ENCODE measurements at places on chromosomes 11 and 22. TPM values are rescaled to one million over a fixed set of nuclear protein-coding genes. Genes with fewer than 3 reads are reported as not detected.

GRCh38 chr11:74471668-74472429 lies 4.5 kb upstream of the KCNE3 start:
- H3K27ac ChIP-seq, result no peak overlapping the region
- no peaks in the 10 kb centered on the region for H3K36me3 ChIP-seq
- peaks cover 53% of the 10 kb centered on the region for H3K27me3 ChIP-seq

MPPED1 gene
- total RNA-seq, result not detected

GRCh38 chr11:62142921-62143320 lies 19.1 kb downstream of the INCENP start:
- DNase-seq, result no peak
- no peak overlapping the region for H3K27ac ChIP-seq
- no peaks in the 10 kb centered on the region for H3K27me3 ChIP-seq
- no peak overlapping the region for H3K4me3 ChIP-seq

CCDC87 gene
- 0.52 TPM for total RNA-seq

LINC01488 gene
- total RNA-seq, result not detected

DNA sequence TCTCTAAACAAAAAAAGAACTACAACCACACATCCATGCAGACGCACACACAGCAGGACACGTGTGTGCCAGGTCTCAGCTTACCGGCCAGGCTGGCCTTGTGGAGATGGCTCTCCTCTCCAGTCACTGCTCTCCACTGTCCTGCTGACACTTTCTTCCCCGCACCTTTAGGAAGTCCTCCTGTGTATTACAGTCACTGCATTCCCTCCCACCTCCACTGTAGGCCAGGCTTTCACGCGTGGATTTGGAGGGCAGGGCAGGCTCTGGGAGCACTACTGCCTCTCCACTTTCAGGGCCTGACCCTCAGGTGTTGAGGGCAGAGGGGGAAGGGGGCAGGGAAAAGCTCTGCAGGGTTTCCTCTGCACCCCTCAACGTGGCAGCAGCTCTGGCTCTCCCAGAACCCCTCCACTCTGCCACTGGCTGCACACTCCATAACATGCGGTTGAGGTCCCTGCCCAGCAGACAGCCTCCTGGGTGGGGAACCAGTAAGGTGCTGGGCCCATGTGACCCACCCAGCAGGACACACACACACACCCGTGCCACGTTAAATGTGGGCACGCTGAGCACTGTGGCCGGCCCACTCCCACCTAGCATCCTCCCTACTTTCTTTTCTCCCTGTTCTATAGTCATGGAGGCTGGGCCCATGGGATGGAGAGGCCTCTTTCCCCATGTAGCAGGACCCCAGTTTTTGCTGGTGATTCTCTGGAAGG lies 107.0 kb upstream of the PITPNB start:
- no peaks in the 10 kb centered on the region for H3K36me3 ChIP-seq
- H3K4me1 ChIP-seq, result no peaks in the 10 kb centered on the region
- H3K27ac ChIP-seq, result no peak overlapping the region
